ENCODE measurements at places on chromosomes 2 and 18.

DNA sequence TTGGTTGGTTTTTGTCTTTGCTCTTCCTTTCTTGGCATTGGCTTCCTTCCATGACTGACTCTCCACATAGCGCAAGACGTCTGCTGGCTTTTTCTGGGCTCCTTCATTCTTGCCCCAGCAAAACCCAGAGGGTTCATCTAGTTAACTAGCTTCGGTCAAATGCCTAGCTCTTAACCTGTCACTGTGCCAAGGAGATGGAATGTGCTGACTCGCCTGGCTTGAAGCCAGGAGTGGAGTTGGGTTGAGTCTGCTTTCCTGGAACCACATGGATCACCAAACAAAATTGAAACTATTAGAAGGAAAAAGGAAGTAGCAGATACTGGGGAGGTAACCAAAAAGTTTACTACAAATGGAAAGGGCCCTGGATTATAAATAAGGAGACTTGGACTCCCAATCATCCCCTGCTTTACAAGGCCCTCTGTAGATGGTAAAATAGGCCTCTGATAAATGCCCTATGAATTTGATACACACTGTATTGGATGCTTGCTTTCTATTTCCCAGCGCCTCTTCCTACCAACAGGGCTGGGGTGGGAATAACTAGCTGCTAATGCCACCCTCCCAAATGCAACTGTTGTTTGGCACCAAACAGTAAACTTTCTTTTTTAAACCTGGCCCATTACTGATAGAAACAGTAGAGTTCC is 11.3 kb downstream of the MALT1 start:
- peak; percentile 58 for DNase-seq

- no peak for DNase-seq
Observed at GRCh38 chr2:164609790-164610189, 11.5 kb downstream of the GRB14 start.

- DNase-seq, result no peak
Observed at GRCh38 chr18:70058916-70059315, 111.2 kb upstream of the CD226 start.

DNA sequence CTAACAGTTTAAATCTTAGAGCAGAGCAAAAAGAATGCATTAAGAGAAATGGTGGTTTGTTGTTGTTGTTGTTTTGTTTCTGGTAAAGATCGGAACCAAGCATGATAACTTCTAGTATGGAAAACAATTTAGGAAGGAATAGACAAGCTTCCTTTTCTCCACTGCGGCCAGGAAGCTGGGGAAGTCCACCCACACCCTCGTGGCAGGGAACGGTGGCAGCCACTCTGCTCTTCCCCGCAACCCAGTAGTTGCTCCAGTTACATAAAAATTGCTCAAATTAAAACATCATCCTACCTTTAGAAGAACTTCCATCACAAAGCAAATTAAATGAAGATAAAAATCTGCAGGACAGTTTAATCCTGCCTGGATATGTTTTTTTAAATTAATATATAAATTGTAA is 113.0 kb downstream of the RBMS1 start:
- DNase-seq, result no peak

GRCh38 chr2:9030841-9031240 is 27.4 kb upstream of the MBOAT2 start:
- no peak for DNase-seq

GRCh38 chr2:188902901-188903491 is 71.2 kb upstream of the COL3A1 start:
- DNase-seq, result no peak

DNA sequence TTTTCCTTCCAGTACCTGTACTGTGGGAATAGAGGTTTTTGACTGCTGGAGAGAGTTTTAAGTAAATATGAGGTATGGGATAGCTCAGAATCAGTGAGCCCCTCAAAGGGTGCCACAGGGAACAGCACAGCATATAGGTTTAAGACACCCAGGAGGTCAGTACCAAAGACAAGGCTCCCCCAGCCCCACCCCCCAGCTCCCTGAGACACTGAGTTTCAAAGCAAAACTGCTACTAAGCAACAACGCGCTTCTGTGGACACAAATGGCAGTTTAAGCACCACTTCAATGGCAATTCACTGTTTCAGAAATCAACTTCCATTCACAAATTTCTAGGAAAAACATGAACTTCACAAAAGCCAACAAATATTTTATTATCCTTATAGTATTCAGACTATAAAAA is 15.2 kb downstream of the E2F6 start:
- DNase-seq, result no peak

- no peak for DNase-seq
Observed at GRCh38 chr18:47909484-47909883, 21.0 kb downstream of the SMAD2 start.

DNA sequence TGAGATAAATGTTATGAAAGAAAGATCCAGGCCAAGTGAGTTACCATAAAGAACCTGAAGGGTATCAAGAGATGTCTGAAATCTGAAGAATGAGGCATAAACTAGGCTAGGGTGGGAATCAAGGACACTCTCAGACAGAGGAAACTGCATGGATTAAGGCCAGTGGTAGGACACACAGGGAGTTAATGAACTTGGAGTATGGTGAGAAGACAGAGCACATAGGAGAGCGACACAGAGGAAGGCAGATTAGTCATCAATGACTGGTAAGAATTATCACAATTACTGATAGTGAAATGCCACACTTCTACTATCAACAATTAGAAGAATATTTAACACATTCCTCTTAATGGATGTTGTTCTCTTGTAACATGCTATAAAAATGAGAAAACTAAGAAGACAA is 76.9 kb downstream of the TTC21B start:
- DNase-seq, result no peak

GRCh38 chr2:156309167-156309566 is 23.4 kb downstream of the NR4A2 start:
- DNase-seq, result no peak

- no peak for DNase-seq
Observed at GRCh38 chr2:69400121-69400520, 13.1 kb upstream of the GFPT1 start.

- DNase-seq, result peak; percentile 41
Observed at GRCh38 chr18:32469691-32470459, 807 bp downstream of the GAREM1 start.

DNA sequence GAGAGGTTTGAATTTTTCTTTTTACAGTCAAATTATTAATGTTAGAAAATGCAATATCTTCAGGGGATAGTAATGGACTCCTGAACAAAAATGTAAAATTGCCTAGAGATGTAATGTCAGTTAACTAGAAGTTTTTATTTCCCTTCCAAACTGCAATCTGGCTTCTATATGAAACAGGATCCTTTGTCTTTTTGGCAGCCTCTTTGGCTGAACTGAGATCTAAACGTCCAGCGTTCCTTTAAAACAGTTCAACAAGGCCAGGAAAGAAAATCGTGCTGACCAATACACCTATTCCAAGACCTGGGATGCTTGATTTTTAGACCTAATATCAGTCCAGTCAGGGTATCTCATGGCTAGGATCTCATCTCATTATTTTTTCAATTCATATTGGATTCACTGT is 245.5 kb downstream of the FIGN start:
- no peak for DNase-seq

- no peak for DNase-seq
Observed at GRCh38 chr2:54529935-54530334, 73.8 kb downstream of the SPTBN1 start.

- DNase-seq, result no peak
Observed at GRCh38 chr18:44453505-44453904, 227.2 kb upstream of the SETBP1 start.

GRCh38 chr18:45715212-45715780 is 8.7 kb upstream of the SLC14A1 start:
- DNase-seq, result no peak

DNA sequence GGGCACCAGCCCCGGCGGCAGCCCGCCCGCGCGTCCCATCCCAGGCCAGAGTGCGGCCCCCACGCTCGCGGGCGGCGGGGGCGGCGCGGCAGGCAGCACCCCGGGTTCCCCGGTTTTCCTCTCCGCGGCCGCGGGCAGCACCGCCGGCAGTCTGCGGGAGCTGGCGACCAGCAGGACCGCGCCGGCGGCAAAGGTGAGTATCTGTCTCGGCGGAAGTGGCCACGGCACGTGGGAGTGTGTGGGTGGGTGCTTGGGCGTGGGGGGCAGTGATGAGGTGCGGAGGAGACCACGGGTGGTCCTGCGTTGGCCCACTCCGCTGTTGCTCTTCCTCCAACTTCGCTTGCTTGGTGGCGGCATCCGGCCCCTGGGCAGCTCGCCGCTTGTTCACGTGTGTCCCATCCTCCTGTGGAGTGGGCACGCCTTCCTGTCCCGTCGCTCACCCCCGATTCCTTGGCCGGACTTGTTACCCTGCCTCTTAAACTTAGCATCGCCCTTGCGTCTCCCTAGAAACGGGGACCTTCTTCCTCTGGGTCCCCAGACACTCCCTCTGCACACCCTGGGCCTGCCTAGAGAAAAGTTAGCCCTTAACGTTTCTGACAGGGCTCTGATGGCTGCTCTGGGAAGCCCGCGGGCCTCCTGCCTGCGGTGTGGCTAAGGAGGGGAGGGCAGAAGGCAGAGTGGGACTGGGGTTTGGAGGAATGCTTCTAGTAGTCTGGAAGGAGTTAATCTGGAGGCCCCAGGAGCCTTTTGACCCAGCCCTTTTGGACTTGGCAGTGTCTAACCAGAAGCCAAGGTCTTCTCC is 1.1 kb downstream of the SH3RF3 start:
- peak; percentile 59 for DNase-seq

DNA sequence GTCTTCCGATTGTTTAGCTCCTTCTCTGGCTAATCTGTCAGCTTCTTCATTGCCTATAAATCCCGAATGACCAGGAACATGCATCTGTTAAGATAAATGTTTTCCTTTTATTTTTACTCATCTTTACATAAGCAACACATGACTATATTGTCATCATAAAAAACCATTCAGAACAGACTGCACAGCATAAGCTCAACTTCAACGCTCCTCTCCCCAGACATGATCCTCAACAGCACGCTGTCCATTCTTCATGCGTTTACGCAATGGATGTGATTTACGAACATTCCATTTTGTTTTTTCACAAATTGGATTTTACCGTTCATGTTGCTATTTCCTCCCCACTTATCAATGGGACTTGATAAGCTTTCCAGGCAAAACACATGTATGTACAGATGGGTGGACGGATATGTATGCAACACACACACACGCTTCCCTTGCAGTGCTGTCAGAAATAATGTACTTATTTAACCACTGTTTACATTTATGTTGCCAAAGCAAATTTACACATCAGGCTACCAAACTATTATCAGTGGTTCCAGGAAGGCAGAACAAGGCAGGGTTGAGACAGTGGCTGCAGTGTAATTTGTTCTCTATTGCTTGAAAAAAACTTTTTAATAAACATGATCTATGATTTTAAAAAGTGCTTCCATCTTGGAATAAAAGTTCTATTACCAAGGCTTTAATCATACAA is 12.2 kb downstream of the RNASEH1 start:
- no peak for DNase-seq

GRCh38 chr2:195711478-195711877 is 54.5 kb downstream of the SLC39A10 start:
- DNase-seq, result no peak

- DNase-seq, result no peak
Observed at GRCh38 chr2:207825978-207826377, 56.3 kb upstream of the FZD5 start.

- no peak for DNase-seq
Observed at GRCh38 chr18:6413579-6414117, 1.1 kb downstream of the L3MBTL4 start.

DNA sequence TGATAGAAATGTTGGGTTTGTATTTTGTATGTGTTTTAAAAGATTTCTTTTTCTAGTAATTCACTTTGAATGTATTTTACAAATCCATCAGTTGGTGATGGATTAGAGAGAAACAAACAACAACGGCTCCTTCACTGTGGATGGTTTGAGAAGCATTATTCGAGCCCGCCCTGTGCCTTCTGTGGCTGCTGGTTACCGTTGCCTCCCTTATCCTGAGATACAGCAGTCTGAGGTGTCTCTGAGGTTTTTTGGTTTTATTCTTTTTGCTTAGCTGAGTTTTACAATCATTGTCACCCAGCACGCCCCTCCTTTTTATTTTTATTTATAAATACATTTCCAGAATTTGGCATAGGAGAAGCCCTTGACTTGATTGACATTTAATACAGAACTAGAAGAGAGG is 168.3 kb downstream of the BABAM2 start:
- no peak for DNase-seq

- no peak for DNase-seq
Observed at GRCh38 chr2:61911510-61911909, 6.0 kb downstream of the COMMD1 start.

DNA sequence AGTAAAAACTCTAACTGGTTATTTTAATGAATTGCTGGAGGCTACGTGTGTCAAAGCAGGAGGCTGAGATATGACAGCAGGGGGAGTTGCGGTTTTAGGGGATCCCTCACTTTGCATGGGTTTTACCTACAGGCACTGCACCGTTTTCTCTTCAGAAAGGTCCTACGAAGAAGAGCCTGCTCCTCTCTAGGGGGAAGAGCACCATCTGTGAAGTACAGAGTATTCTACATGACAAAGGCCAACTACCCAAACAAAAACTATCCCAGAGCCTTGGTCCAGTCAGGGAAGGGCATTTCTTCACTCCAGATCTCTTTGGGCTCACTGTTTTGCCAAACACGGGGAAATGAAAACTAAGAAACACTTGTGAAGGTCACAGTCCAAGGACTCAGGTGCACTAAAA is 696.7 kb upstream of the SOX11 start:
- no peak for DNase-seq

DNA sequence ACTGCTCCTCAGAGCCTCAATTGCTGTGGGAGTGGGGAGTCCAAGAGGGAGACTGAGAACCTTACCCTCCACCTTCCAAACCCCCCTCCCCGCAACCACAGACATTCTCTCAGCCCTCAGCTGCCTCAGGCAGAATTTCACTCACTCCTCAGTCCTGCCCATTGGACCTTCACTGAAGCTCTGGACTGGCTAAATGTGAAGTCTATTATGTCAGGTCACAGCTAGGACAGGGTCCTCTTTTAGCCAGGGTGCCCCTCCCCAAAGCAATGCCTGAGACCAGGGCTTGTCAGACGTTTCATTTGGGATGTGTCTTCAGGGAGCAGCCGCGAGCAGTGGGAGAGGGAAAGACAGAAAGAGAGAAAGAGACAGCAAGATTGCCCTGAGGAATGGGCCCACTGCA is 199.3 kb upstream of the CCDC68 start:
- DNase-seq, result no peak

- DNase-seq, result no peak
Observed at GRCh38 chr2:101830146-101830545, 132.6 kb downstream of the MAP4K4 start.

DNA sequence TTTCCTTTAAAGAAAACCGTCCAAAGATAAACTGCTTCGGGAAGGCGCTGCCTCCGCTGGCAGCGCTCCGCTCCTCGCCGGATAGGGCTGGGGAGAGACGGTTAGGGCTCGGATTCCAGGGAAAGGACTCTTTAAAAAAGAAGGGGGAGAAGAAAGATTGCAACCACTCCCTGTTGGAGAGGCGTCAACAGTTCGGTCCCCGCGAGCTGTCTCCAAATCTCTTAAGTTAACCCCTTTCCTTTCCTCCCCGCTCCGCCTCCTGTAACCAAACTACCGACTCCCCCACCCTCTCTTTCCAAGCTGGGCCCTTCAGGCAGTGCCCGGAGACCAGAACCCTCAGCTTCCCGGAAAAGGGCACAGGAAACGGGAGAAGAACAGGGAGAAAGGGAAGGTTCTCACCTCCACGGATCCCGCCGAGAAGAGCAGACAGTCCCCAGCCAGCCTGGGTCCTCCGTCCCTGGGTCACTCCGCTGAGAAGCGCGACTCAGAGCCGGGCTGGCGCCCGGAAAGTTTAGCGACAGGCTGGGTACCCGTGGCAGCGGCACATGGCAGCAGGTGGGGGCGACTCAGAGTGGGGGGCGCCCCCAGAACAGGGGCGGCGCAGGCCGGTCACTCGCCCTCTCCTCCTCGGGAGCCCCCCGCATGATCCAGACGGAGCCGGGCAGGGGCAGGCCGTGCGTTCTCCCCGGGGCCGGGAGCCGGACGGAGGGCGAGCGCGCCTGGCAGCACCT is 675 bp downstream of the FZD5 start:
- DNase-seq, result peak; percentile 41

Measured in hepatic stellate cell (primary cell).